ENCODE measurements at places on chromosomes 12 and 14. TPM values are rescaled to one million over a fixed set of nuclear protein-coding genes. Genes with fewer than 3 reads are reported as not detected.
A peak's percentile ranks its signal among the peaks of the same experiment; 100 is the strongest.

DNA sequence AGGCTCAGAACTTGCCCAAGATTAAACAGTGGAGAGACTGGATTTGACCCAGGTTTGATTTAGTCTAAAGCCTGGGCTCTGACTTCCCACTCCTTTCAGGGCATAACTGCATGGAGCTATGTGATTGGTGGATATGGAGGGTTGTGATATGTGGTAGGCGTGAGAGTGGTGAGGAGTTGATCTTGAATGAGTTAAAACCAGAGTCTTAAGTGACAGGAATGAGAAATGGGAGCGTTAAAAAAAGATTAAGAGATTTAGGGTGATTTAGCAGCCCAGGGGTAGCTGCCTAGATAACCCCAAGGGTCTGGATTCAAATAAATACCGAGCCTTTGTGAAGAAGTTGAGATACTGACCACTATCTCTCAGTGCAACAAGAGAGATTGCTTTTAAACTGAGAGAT is 8.4 kb downstream of the SYNDIG1L start:
- DNase-seq = no peak

DNA sequence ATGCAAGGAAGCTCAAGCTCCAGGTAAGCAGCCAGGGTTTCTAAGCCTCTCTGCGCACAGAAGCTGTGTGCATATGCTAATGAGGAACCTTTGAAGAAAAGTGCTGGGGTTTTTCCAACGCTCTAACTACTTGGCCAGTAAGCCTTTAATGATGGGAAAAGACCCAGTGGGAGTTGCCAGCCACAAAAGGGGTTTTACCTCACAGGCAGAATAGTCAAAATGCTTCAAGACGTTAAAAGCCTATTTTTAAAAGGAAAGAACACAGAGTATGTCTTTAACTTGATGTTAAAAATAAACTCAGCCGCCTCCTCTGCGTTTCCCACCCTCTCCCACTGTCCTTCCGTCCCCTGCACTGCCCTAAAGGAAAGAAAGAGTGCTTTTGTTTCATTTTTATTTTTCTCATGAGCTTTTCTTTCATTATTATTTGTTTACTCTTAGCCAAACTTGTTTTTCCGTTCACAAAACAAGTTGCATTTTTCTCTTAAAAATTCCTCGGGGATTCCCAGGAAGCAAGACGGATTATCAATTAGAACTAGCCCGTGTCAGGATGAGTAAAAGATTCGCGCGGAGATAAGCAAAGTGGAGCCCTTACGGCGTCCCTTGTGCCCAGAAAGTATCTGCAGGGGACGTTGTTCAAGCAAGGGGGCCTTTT is 209.8 kb upstream of the NUDT4 start:
- no peak for DNase-seq

DNA sequence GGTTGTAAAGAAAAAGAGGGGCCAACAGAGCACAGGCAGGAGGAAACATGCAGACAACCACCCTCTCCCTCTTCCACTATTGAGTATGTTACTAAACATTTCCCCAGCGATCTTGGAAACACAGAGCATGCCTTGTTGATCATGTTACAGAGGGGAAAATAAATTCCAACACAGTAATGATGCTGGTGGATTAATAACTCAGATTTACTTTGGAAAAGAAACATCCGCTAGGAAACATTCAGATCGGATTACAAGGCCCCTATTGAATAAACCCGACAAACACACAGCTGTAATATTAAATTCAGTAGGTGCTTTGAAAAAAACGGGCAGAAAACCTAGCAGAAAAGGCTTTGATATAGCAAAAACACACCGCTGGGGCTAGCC is 5.4 kb downstream of the BMP4 start:
- no peak for DNase-seq

DNA sequence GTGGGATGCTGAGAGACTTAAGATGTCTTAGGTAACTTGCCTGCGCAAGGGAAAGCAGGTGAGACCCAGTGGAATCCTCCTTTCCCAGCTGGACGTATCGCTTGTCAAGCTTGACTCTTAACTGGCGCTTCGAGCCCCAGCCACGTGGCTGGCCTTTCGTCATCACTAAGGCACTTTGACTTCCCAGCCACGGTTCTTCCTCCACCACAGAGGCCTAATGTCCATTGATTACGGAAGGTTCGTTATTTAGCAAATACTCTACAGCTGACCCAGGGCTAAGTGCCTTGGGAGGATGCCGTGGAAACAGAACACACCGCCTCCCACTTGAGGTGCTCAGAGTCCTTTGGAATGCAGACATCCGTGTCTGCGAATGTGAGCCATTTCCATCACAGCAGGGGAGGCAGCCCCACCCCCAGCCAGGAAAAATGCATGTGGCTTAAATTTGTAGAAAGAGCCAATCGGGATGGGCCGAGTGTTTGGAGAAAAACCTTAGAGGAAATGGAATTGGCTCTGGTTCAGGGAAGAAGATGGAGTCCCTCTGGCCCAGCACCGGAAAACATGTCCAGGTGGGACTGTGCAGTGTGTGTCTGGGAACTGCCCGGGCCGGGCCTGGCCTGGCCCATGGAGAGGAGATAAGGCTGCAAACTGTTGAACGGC is 115.7 kb downstream of the PLXNC1 start:
- no peak for DNase-seq

- no peak for DNase-seq
Measured at GRCh38 chr12:116517431-116518045, 41.6 kb upstream of the MAP1LC3B2 start.

Gene SLC24A4
- 0.32 TPM for polyA plus RNA-seq

Gene CELA1
- not detected for polyA plus RNA-seq

GRCh38 chr14:51336734-51337133 is 96.7 kb downstream of the TMX1 start:
- no peak for DNase-seq

- no peak for DNase-seq
Measured at GRCh38 chr12:108477055-108477880, 37.8 kb upstream of the FICD start.

DNA sequence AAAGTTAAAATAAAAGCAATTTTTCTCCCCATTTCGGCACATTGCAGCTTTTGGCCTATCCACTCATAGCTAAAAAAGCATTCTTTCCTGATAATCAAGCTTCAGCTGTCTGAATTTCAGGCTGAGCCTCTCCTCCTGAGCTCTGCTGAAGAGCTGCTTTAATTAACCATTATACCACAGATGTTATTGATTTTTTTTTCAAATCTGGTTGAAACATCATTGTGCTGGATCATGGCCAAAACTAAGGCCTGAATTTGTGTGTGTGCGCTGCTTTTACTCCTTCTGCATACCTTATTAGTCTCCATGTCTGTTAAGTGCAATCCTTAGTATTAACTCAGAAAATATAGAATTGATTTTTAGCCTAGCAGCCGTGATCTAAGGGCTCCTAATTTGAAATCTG is 52.3 kb downstream of the MBIP start:
- DNase-seq = no peak

- DNase-seq = peak; percentile 73
Measured at GRCh38 chr12:39103552-39104165, 198.3 kb upstream of the CPNE8 start.

GRCh38 chr14:25620515-25620914 is 570.6 kb upstream of the STXBP6 start:
- no peak for DNase-seq

DNA sequence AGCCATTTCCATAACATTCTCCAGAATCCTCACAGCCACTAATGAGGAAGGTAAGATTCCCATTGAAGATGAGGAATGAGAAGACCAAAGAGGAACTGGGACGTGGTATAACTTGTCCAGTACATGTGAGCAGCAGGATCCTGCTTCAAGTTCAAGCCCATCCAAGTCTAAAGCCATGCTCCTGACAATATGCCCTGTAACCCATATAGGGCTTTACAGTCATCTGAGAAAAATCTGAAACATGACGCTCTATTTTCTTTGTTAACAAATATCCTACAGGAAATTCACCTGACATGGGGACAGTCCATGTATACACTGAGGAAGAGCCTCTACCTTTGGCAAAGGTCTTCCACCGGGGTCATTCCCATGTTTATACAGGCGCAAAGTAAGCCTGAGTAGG is 3.1 kb upstream of the ACTR6 start:
- no peak for DNase-seq

- DNase-seq = no peak
Measured at GRCh38 chr12:84986586-84986985, 49.5 kb downstream of the TSPAN19 start.

- DNase-seq = no peak
Measured at GRCh38 chr12:70837026-70837425, 83.5 kb downstream of the PTPRR start.

Gene TAS2R19
- polyA plus RNA-seq = not detected

DNA sequence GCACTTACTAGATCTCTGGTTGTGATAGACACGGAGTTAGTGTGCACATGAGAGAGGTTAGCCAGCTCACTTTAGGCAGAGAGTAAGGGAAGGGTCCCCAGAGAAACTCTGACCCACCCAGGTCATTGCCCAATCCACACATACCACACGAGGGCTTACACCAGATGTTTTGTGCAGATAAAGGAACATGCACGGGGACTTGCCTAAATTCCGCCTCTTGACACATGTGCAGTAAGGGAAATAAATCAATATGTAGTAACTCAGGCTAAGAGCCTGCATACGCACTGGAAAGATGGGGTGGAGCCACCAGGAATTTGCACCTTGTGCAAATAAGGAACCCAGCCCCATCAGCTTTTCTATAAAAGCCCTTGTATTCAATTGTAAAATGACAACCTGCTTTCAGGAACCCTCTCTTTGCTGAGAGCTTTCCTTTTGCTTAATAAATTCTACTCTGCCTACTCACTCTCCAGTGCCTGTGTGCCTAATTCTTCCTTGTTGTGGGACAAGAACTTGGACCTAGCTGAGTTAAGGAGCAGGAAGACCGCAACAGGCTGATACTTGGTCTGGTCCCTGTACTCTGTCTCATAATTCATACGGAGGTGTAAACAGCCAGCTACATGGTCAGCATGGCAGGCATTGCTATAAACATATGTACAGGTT is 120.2 kb downstream of the EMP1 start:
- DNase-seq = no peak

Gene PTPN21
- 5.3 TPM for polyA plus RNA-seq

- no peak for DNase-seq
Measured at GRCh38 chr14:53408175-53408879, 255.2 kb upstream of the DDHD1 start.

Gene B4GALNT3
- 11.3 TPM for polyA plus RNA-seq

DNA sequence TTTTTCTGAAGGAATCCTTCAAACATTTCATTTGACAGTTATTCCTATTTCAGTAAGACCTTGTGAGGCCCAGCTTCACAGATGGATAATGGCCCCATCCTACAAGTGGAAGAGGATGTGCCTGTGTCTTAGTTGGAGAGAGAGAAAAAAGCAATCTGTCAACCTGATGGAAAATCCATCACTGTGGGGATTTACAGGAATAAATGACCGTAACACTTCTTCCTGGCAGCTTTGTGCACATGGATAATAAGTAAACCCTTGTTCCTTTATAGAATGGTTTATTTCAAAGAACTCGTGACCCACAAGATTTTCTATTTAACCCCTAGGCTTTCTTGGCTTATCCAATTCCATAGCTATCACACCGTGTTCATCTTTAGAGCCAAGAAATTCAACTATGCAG is 121.4 kb upstream of the PCED1B start:
- DNase-seq = no peak

Gene GPX2
- polyA plus RNA-seq = 60.0 TPM
